ENCODE measurements at places on chromosomes 5 and 9.
A peak's percentile ranks its signal among the peaks of the same experiment; 100 is the strongest.

DNA sequence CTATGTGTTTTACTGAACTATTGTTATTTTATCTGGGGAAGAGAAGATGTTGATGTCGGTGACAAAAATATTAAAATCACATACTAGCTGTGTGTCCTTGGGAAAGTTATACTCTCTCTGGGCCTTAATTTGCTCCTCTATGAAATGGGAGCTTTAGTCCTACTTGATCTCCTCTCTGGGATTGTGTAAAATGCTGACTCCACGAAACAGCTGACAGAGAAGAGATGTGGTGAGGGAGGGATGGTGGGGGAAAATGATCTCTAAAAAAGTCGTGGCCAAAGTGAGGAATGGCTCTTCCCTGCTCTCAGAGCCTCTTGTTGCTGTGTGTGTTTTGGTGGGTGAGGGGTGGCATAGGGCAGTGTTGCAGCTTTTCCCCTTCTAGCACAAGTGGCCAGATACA lies 173.7 kb downstream of the MELK start:
- no peak for DNase-seq

- no peak for DNase-seq
Observed at GRCh38 chr9:80383331-80383730, 811.6 kb downstream of the TLE4 start.

DNA sequence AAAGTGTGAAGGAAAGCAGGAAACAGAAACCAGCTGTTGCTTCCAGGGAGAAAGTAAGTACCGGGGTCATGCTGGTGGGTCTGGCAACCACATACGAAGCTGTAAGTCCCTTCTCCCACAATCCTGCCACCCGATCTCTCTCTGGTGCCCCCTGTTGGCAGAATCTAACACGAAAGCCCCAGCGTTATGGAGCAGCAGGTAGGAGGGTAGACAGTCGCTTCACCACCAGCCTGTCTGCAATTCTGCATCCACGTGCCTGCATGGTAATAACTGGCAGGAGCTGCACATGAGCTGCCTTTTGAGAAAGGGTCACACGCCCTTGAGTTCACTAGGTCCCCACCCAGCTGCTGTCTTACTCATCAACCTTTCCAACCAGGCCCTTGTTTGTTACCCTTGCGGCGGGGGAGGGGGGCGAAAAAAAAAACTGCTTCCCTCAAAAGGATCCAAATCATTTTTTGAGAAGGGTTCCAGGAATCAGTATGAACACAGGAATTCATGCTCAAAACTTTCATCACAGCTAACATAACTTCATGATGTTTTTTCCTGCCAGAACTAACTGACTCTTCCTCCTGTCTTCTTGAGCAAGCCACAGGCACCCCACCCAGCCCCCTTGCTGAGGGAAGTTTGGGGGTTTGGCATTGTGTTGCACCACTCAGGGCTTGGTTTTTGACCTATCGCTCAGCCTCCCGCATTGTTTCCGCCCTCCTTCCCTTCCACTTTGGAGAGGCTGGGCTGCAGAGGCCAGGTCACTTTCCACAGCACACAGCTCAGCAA lies 19.6 kb upstream of the TMEM252 start:
- peak; percentile 35 for DNase-seq

DNA sequence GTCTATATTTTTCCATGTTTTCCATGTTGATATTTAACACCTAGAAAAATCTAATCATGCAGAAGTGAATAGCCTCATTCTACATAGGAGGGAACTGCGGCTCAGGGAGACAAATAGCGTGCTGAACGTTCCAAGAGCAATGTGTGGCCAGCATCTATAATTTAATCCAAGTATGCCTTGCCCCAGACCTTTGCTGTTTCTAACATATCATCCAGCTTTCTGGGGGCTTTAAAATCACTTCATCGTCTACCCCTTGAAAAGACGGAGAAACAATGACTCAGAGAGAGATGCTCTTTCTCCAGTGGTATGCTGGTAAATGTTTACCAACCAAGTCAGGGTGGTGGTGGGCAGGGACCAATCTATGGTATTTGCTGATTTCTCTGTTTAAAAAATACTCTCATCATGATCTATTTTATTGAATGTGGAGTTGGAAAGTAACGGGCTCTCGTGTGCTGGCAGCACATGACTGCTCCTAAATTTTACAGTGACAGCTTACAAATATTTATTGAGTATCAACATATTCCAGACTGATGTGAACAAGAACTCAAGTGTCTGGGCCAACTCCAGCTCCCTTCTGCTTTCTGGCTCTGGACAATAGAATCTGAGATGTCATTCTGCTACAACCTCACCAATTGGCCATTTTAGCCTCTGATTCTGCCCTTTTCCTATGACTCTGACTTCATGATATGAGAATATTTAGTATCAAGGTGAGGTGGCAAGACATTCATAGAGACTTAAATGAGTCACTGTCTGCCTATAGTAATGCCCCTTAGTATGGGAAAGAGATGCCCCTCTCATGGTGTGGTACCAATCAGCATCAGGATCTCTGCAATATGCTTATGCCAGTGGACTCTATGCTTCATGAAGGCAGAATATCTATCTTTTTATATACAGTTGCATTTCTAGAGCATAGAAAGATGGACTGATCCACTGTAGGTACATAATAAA lies 407.4 kb upstream of the TNC start:
- no peak for DNase-seq

GRCh38 chr9:72362118-72362531 lies 2.9 kb downstream of the ZFAND5 start:
- DNase-seq: no peak

- DNase-seq: no peak
Observed at GRCh38 chr5:179796877-179797608, 3.3 kb downstream of the LTC4S start.

DNA sequence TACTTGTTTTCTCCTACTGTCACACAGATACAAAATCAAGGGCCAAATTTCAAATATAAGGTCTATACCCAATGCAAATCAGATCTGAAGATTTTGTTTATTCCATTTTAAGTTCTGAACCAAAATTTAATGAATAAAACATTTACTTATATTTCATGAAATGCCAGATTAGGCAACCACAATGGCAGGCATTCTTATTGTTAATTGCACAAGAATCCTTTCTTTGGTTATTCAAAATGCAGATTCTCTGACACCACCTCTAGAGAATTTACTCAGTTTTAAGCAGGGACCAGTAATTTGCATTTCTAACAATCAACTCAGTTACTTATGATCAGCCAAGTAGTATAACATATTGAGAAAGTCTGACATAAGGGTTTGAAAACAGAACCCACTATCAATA lies 972.4 kb upstream of the ACO1 start:
- no peak for DNase-seq

All from foreskin fibroblast (primary cell).